ENCODE measurements at places on chromosomes 2 and 18. TPM values are rescaled to one million over a fixed set of nuclear protein-coding genes. Genes with fewer than 3 reads are reported as not detected.

DNA sequence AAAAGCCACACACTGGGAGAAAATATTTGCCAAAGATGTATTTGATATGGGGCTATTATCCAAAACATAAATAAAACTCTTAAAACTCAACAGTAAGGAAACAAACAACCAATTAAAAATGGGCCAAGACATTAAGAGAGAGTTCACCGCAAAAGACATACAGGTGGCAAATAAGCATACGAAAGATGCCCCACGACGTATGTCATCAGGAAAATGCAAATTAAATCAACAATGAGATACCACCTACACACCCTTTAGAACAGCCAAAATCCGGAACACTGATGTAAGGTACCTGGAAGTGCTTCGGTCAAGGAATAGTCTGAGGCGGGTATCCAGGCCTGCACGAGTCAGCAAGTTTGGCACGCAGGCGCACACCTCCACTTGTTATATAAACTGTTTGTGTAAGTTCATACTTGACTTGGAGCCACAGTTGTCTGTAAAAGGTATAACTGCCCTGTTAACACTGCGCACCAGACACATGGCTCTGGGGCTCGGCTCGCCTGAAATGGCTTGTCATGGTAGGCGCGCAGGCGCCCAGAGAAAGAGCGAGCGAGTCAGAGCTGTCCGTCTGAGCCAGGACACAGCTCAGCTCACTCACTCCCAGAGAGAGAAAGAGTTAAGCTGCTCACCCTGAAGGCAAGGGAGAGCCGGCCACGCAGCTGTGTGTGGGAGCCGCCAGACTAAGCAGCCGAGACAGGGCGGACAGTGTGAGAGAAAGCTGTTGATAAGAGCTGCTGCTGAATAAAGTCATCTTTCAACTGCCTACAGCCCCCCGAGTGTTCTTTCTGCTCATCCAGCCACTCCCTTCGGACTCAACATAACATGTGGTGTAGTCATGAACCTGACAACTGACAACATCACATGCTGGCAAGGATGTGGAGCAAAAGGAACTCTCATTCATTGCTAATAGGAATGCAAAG is 87.3 kb downstream of the HNRNPLL start:
- no peak for DNase-seq

- no peak for DNase-seq
Observed at GRCh38 chr2:60818272-60818671, 62.2 kb downstream of the PAPOLG start.

MYO3B gene
- total RNA-seq: 0.36 TPM

CPO gene
- total RNA-seq: not detected

- DNase-seq: no peak
Observed at GRCh38 chr2:145267451-145267850, 747.5 kb upstream of the ZEB2 start.

DNA sequence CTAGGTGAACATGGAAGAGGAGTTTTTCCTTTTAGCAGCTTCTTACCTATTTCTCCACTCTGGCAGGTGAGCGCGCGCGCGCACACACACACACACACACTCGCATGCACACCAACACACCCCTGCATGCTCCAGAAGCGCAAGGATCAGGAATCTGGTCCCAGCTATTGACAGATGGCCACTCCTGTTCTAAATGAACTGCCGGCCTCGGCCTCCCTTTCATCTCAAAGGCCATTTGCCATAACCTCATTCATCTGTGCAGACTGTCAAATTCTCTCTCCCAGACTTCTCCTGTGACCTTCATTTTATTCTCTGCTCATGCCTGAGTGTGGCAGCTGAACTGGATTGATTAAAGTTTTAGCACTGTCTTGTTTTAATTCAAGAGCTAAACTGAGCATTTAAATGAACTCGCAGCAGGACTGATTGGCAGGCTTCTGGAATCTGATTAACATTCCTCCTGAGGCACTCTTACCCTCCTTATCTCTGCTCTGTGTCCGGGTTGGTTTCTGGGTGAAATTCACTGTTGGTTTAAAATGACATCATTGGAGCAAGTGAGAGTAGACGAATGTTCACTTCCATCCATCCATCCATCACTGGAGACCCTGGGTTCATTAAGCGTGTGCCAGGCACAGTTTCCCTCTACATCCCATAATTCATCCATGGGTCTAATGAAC is 58.8 kb downstream of the FECH start:
- no peak for DNase-seq

GREB1 gene
- 1.1 TPM for total RNA-seq

- DNase-seq: no peak
Observed at GRCh38 chr2:129254718-129255117, 724.7 kb upstream of the RAB6C start.

DNA sequence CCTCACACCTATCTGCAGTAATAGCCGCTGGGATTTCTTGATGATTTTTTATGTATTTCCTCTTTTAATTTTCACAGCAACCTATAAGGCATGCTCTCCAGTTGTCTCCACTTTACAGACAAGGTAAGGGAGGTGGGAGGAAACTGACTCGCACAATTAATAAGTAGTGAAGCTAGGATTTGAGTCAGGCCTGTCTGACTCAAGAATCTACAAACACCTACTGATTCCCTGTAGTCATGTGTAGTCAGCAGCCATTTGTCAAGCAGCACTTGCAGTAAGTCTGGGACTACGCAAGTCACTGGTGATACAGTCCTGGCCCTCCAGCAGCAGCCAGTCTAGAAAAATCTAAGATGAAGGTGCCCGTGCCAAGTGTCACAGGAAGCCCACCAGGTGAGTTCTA is 193.6 kb upstream of the PKDCC start:
- peak; percentile 6 for DNase-seq

DNA sequence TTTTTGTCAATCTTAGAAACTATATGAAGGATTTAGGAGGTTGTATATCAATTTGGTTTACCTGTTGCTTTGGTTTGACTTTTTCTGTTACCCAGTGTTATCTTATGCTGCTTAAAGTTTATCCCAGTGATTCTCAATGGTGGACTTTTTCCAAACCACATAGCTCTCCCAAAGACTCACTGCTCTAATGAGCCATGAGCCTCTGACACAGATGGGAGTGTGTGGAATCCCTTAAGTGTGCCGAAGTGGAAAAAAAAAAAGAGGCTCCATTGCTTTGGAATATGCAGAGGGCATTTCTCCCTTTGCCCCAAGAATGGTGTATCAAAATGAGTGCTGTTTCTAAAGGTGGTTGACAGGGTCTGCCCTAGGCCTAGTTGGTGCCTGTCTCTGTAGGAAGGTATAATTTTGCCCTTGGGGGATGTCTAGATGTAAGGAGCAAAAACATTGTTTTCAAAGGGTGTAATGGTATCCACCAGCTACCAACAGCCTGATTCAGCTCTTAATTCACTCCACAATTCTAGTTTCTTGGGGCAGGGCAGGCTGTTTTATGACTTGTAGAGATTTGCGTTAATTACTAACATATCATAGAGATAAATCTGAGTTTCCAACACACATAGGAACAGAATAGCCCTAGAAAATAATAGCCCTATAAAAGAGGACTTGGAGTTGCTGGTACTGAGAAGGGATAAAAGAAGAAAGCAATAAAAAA is 64.3 kb upstream of the CYP26B1 start:
- peak; percentile 73 for DNase-seq

DNA sequence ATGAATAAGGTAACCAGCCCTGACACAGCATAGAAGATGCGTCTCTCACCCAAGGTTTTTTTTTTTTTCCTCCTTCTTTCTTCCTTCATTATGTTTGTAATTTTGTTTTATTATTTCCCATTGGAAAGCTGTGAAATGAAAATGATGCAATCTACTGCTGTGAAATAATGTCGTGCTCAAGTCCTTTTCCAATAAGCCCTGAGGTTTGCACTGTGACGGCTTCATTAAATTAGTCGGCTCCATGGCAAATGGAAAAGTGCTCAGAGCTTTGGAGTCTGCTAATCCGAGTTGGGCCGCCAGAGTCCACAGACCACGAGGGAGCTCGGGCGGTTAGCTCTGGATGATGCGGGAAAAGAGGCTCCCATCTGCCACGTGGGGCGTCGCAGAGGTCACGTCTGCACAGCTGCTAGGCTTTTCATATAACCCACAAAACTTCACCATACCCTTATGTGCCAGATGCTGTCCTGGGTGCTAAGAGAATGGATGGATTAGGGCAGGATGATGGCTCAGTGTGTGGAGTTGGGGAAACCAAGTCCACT is 92.3 kb upstream of the CAPN13 start:
- DNase-seq: no peak

- DNase-seq: peak; percentile 60
Observed at GRCh38 chr2:10449486-10449831, 1.3 kb upstream of the ODC1 start.

GREB1L gene
- 0.36 TPM for total RNA-seq

ALLC gene
- total RNA-seq: not detected

GRCh38 chr2:47088371-47089082 is 66.6 kb downstream of the STPG4 start:
- peak; percentile 93 for DNase-seq

DNA sequence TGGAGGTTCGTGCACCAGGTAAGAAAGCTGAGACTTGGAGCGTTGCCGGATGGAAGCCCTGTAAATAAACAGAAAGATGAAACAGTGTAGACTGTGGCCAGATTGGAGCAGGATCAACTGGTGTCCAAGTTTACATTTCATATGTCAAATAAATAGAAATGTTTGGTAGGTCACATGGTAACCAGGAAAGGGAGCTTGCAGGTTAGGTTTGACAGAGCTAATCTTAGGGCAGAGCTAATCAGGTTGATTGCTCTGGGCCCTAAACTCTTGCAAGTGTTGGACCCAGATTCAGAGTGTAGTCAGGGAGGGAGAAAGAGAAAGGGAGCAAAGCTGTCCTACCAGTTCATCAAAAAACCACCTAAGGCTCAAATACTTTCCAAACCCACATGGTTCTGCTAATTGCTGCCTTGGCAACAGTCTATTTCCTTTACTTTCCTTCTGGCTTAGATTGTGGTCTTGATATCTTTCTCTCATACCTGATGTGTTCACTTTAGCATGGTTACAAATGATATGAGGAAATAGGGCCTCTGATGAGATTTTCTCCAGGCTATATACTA is 63.2 kb downstream of the G6PC2 start:
- no peak for DNase-seq

ABCG8 gene
- total RNA-seq: not detected

DNA sequence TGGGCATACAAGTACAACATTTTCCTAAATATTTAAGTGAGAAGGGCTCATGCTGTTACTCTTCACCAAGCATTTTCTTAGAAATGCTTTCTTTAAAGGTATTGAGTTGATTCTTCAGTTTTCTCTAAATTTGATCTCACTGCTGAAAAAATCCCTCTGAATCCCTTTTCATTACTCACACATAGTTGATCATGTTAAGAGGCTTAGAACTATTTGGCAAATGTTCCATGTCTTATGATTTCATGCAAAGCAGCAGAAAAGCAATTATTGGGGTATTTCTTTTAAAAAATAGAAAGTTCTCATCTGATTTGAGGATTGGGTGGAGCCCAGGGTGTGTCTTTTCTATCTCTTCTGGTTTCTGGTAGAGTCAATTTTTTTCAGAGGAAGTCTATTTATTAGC is 1079.8 kb upstream of the ZEB2 start:
- peak; percentile 11 for DNase-seq

- DNase-seq: no peak
Observed at GRCh38 chr2:202290316-202290715, 24.8 kb downstream of the NOP58 start.

- no peak for DNase-seq
Observed at GRCh38 chr2:55010149-55010591, 40.1 kb downstream of the RTN4 start.

GPAT2 gene
- total RNA-seq: 2.2 TPM

- DNase-seq: peak; percentile 84
Observed at GRCh38 chr2:104862058-104862941, 8.4 kb downstream of the POU3F3 start.

WDR54 gene
- total RNA-seq: 21.2 TPM

GRCh38 chr2:235505181-235505741 is 11.4 kb downstream of the AGAP1 start:
- DNase-seq: no peak

DNA sequence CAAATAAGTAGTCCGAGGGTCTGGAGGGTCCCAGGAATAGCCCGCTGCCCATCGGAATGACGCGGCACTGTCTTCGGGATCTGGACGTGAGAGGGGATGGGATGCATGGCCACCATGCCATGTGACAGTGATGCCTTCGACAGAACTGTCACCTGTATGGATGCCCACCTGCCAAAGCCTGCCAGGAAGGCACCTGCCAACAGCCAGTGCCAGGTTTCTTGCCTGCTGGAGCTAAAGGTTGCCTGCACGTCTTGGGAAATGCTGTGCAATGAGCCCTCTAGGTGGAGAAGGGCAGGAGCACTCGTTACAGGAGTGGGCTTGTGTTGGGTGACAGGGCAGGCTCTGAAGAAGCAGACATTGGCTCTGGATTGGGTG is 20.5 kb downstream of the GPR35 start:
- DNase-seq: no peak

GRCh38 chr2:219514196-219514761 is at the start of gene ASIC4:
Gene ASIC4 (plus strand): TSS chr2:219514482. CDS start chr2:219514725, 243 bp downstream.
- DNase-seq: no peak

DNA sequence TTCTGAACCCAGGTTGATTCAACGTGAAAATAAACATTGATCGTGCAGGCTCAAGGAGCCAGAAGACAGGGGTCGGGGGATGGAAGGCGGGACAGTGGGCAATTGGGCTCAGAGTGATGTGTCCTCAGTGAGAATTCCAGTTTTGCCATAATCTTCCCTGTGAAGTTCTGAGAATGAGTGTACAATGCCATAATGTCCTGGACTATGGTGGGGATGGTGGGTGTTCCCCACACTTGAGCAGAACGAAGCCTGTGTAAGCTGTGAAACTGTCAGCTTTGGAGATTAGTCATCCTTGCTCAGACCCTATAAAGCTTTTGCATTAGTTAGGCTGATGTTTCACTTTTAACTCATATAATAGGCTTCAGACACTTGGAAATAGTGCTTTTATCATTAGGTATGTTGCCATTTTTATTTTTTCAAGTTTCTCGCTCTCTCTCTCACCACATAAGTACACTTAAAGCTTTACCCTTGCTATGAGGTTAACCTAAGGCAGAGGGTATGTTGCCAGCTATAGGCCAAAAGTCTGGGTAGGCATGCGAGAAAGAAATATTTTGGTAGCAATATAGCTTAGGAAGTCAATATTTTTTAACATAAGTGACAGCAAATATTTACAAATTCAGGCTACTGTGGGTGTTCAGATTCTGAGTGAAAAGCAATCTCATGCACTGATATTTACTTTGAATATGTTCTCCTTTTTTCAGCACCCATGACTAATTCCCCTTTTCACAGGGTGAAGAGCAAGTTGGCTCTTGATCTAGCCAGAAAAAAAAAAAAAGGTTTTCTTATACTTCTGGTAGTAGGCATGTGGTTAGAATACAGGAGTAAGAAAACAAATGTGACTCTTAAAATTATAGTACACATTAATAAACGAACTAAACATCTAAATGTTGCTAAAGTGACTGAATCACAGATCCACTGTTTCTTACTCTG is 47.2 kb downstream of the CDC42EP3 start:
- DNase-seq: peak; percentile 64

DCC gene
- not detected for total RNA-seq

- no peak for DNase-seq
Observed at GRCh38 chr2:167862782-167863181, 384.6 kb downstream of the STK39 start.

DNA sequence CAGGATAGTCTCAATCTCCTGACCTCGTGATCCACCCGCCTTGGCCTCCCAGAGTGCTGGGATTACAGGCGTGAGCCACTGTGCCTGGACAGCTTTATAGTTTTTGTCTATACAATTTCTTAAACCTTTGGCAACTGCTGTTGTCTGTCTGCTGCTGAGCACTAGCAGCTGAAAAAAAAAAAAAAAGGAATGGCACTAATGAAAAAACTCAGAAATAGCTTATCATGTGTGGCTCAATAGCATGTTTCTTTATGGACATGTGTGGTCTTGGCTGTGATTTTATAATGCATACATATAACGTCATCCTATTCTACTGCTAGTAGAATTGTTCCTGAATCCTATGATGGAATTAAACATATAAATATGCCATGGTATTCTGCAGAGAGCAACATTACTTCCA is 231.2 kb downstream of the TPGS2 start:
- DNase-seq: no peak

TUBA4B gene
- total RNA-seq: not detected

GCG gene
- total RNA-seq: not detected

Measured in osteoblast (primary cell).